ENCODE measurements at places on chromosomes 16 and 17.

DNA sequence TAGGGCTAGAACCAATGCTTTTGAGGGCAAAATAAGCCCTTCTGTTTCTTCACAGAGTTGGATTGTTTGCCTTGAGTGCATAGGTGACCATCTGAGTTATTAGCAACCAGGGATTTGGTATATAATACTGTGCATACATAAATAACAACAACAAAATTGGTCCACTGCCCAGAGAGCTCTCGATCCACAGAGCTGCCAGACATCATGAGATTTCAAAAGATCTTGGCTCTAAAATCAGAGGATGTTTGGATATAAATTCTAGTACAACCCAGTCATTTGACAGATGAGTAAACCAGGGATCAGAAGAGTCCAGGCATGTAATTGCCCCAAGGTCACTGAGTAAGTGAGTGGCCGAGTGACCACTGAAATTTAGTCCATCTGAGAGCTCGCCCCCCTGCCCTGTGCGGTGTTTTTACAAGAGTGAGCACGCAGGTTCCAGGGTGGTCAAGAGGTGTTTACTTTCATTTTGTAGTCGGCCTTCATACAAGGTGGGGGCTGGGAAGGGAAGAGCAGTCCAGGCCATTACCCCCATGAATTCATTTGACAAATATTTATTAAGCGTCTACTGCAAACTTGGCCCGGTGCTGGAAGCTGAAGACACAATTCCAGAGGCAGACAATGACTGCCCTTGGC, 1.8 kb upstream of the MT2A start:
- no peak for DNase-seq

- no peak for DNase-seq
Measured at GRCh38 chr16:66728117-66728787, 23.2 kb downstream of the DYNC1LI2 start.

DNA sequence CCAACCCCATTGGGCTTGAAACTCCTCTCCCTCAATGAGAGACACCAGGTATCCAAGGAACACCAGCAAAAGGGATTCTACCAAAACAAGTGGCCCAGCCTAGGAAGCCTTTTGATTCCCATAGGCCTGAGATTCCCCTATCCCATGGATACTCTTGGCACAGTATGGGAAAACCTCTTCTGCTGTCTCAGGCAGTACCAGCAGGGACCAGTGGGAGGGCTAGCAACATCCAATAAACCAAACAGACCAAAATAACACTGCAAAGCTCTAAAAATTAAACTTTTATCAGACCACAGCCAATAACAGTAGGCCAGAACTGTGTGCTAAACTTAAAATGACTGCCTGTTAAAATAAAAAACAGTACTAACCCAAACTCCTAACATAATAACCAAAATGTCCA, 153.9 kb upstream of the CES5A start:
- no peak for DNase-seq

DNA sequence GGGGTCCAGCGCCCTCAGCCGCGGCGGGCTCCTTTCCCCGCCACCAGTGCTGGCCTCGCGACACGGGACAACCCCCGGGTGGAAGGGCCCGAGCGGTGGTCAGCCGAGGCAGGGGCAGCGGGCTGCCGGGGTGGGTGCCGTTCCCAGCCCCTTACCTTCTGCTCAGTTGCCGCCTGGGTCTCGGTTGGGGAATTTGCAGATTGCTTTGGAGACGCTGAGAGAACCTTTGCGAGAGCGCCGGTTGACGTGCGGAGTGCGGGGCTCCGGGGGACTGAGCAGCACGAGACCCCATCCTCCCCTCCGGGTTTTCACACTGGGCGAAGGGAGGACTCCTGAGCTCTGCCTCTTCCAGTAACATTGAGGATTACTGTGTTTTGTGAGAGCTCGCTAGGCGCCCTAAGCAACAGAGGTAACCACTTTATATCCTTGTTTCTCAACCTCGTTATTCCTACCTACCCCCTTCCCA, 381 bp downstream of the CTNS start:
- no peak for DNase-seq

DNA sequence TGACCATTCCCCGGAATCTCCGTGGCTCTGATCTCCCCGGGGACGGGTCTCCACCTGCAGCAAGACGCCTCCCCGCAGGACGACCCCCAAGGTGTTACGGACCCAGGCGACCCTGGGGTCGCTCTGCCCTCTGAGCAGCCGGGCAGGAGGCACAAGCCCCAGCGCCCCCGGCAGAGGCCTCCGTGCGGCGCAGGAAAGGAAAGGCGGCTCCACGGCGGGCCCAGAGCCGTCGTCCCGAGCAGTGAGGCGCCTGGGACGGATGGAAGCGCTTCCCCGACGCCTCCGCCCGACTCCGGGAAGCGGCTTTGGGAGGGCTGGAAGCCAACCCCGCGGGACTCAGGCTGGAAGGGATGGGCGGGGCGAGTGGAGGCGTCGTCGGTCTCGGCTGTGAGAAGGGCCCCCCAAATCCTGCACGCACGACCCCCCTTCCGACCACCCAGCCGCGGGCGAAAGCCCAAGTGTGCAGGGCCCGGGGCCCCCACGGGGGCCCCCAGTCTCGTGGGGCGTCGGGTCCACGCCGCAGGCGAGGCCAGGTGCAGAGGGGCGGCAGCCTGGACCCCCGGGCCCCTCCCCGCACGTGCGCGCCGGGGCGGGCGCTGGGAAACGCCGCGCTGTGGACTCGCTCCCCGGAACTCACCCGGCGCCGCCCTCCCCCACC, 32.7 kb upstream of the RPH3AL start:
- DNase-seq, result peak; percentile 19

GRCh38 chr17:29945281-29945680, 3.8 kb downstream of the EFCAB5 start:
- DNase-seq, result no peak

GRCh38 chr16:10751291-10751697, 7.7 kb downstream of the NUBP1 start:
- DNase-seq, result no peak

GRCh38 chr17:51322390-51323029, 62.2 kb downstream of the UTP18 start:
- no peak for DNase-seq

DNA sequence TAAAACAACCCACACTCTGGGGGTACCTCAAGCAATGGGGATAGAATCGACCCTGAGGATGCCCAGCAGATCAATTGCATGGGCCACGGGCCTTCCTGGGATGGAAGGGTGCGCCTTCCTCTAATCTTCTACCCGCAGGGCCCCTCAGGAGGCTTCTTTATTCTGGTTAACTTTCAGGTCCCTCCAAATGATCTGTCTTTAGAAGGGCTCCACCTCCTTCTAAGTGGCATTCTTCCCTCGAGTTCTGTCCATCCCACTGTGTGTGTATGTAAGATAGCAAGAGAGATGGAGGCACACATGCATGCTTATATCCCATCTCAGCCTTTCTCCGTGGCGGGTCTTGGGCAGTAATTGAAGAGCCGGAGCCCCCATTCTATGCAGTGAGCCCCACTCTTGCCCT, 125.7 kb downstream of the MRM1 start:
- DNase-seq, result no peak

GRCh38 chr17:81833921-81834830, 674 bp downstream of the PPP1R27 start:
- no peak for DNase-seq
